CD4-positive, CD25-positive, alpha-beta regulatory T cell (primary cell): ENCODE measurements at places on chromosomes 3 and 15. TPM values are rescaled to one million over a fixed set of nuclear protein-coding genes. Genes with fewer than 3 reads are reported as not detected.

Gene REC114
- not detected for polyA plus RNA-seq

- peak; percentile 13 for DNase-seq
Measured at GRCh38 chr3:136042608-136043221, 77.2 kb downstream of the PPP2R3A start.

Gene COPB2
- polyA plus RNA-seq = 63.6 TPM

Gene TIGIT
- polyA plus RNA-seq = 238 TPM

Gene RHOV
- not detected for polyA plus RNA-seq

Gene GPX1
- polyA plus RNA-seq = 304 TPM

Gene RBMS3
- polyA plus RNA-seq = 8.5 TPM

- no peak for DNase-seq
Measured at GRCh38 chr3:126112531-126113237, 28.8 kb upstream of the SLC41A3 start.

DNA sequence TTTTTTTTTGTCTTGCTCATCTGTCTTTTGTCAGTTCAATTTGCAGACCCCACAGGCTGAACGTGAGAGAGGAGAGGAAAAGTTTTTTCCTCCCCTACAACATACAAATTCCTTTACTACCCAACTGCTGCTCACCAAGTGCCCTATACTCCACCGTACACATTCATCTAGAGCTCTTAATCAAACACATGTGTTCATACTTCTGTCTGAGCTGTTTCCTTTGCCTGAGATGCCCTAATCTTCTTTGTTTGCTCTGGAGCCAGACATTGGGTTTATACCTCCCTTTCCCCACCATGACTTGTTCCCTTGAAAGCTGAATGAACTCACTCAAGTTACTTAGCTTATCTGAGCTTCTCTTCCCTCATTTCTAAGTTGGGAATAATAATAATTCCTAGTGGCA is 122.7 kb upstream of the RASGRP1 start:
- DNase-seq = peak; percentile 39

Gene SCG5
- polyA plus RNA-seq = 0.86 TPM

GRCh38 chr15:82111918-82112317 is 66.1 kb upstream of the MEX3B start:
- DNase-seq = no peak

DNA sequence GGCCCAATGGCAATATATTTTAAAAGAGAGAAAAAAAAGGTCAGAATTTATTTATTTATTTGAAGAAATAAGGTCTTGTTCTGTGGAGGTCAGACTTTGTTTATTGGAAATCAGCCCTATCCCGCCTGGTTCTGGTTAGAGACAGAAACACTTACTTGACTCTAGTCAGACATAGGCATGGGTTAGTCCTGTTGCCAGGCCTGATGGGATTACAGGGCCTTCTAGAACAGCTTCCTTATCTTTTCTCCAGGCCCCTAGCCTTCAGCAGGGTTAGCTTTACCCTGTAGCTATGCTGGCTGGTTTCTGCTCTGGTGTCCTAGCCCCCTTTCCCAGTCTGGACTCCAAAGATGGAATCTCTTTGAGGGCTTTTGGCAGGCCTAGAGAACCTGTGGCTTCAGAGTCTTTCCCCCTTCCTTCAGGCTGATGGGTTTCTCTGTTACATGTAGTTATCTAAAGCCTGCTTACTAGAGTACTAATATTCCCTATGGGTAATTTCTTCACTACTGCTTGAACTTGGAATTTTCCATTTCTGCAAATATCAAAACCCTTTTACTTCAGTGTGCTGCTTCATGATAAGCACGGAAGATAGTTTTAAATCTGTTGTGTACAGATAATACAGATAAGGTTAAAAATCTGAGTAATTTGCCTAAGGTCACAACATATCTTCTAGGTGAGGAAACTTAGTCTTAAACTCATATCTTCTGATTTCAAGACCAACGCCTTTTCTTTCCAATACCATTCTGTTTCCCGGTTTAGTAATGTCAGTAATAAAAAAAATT is 10.6 kb downstream of the IREB2 start:
- no peak for DNase-seq

Gene CAPN3
- polyA plus RNA-seq = not detected

DNA sequence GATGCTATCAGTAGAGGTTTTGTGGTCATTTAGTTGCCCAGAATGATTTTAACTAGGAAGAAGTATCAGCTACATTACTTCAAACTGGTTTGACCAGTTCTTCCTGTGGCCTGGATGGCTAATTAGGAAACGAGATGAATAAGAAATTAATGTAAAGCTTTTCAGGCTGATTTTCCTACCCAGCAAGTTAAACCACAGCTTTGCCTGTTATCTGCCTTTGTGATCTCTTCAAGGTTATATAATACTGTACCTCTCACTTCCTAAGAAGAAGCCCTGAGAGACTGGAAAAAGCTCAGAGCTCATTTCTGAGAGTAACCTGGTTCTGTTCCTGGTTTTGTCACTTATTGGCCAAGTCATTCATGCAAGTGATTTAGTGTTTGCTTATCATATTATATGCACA is 782.2 kb upstream of the GOLIM4 start:
- DNase-seq = no peak
